Stimulated activated CD4-positive, alpha-beta T cell treated with anti-CD3 and anti-CD28 coated beads, Interleukin-15, amount 100 ng/mL, for 48 hours (primary cell): ENCODE measurements at places on chromosomes 5 and 9.

DNA sequence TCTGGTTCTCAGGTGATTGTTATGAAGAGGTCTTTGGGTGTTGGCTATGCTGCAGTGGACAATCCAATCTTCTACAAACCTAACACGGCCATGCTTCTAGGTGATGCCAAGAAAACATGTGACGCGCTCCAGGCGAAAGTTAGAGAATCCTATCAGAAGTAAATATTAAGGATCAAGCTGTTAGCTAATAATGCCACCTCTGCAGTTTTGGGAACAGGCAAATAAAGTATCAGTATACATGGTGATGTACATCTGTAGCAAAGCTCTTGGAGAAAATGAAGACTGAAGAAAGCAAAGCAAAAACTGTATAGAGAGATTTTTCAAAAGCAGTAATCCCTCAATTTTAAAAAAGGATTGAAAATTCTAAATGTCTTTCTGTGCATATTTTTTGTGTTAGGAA is 101.3 kb downstream of the NNT start:
- no peak for DNase-seq

- DNase-seq, result no peak
These were observed 125.3 kb upstream of the IQGAP2 start for GRCh38 chr5:76277736-76278135.

GRCh38 chr9:109251080-109251775 is 69.6 kb downstream of the EPB41L4B start:
- DNase-seq, result no peak

DNA sequence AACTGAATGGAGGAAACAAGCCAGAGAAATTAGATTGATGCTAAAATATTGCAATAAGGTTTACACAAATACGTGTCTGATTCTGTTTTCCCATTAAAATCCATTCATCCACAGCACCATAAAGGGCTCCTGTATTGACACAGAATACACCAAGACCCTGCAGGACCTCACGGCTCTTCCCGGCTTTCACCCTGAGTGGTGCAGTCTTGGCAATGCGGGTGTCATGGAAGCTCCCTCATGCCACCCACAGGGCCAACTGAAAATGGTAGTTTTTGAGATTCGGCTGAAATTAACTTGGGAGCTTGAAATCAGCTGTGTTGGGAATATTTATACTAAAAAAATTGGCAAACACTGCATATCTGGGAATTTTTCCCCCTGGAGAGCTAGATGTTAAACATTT is 17.3 kb upstream of the EXOC3 start:
- no peak for DNase-seq

GRCh38 chr9:1120500-1121165 is 70.5 kb downstream of the DMRT2 start:
- DNase-seq, result no peak

GRCh38 chr5:62149879-62150278 is 156.1 kb upstream of the KIF2A start:
- no peak for DNase-seq

DNA sequence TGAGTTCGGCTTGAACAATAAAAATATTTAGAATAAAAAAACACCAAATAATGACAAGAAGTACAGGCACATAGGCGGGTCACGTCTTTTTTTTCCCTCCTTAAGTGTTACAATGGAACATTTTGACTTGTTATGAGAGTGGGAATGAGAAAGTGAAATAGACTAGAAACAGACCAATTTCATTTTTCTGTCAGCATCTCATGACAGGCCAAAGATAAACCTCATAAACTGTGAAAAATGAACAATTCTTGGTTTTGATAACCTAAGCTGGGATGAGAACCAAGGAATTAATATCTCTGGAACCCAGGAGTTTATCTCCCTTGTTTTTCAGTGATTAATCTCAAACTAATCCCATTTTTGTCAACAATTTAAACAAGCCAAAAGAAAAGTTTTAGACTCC is 299.5 kb downstream of the SLIT3 start:
- DNase-seq, result no peak

DNA sequence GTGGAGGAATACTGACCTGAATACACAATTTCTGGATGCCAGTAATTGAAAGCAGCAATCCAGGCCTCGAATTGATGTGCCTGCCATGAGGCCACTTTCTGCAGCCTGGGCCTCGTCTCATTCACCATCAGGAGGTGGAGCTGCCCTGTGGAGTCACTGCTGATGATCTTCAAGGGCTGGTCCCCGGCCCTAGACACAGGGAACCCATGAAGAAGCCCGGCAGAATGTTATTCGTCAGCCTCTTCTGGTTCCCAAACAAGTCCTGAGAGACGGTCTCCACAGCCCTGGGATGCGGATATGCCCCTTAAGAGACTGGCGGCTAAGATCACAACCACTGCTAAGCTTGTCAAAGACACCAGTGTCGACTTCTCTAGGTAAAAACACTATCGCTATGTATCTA is 4.5 kb downstream of the DPH7 start:
- no peak for DNase-seq

- no peak for DNase-seq
These were observed 176.3 kb downstream of the C9orf152 start for GRCh38 chr9:110031511-110032173.

DNA sequence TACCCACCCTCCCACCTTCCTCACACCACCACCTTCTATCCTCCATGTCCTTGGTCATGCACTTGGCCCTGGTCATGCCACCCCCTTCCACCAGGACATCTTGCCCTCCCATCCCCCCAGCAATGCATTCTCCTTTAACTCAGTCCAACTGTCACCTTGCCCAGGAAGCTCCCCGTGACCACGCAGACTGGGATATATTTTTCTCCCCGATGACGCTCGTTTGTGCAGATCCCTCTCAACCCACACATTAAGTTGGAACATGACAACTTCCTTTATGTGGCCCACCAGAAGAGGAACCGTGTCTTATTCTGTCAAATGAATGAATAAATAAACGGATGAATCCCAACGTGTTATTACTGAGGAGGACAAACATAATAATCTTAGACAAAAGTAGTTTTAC is 82.8 kb upstream of the TAS2R1 start:
- DNase-seq, result no peak

GRCh38 chr9:111805830-111806241 is 11.1 kb upstream of the SHOC1 start:
- DNase-seq, result no peak

GRCh38 chr5:176366232-176366894 is 1.1 kb downstream of the ARL10 start:
- DNase-seq, result no peak

DNA sequence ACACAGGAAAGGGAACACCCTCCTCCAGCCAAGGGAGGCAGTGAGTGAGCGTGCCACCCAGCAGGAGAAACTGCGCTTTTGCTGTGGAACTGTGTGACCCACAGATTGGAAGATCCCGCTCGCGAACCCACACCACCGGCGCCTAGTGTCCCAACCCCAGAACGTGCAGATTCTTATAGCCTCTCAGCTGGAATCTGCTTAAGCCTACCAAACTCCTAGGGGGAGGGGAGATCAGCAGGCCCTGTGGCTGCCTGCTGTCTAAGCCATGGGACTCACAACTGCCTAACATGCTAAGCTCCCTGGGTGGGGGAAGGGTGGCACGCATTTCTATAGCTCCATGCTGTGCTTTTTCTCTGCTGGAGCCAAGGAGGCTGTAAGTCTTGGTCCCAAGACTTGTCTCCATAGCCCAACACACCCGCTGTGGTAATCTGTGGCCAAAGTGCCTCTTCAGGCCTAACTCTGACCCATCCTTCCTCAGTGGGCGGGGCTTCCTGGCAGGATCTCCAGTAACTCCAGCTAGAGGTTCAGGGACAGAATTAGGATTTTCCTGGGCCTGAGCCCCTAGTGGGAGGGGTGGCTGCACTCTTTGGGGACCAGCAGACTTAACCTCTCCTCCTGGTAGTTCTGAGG is 485.0 kb downstream of the TAF11L14 start:
- no peak for DNase-seq

GRCh38 chr5:149938279-149938678 is 6.3 kb downstream of the PDE6A start:
- no peak for DNase-seq

DNA sequence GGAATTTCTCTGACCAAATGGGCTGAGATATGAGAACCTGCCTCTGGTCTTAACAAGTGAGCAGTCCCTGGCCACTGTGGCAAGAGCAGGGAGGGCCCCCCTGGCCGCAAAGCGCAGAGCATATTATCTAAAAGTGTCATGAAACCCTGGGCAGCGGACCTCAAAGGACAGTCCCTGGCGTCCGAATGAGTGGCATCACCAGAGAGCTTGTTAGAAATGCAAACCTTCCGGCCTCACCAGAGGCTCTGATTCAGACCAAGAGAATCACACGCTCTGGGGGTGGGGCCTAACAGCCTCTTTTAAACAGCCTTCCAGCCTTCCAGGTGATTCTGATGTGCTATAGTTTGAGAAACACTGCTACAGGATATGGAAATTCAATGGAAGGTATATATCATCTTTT is 10.9 kb downstream of the PTPN3 start:
- no peak for DNase-seq

DNA sequence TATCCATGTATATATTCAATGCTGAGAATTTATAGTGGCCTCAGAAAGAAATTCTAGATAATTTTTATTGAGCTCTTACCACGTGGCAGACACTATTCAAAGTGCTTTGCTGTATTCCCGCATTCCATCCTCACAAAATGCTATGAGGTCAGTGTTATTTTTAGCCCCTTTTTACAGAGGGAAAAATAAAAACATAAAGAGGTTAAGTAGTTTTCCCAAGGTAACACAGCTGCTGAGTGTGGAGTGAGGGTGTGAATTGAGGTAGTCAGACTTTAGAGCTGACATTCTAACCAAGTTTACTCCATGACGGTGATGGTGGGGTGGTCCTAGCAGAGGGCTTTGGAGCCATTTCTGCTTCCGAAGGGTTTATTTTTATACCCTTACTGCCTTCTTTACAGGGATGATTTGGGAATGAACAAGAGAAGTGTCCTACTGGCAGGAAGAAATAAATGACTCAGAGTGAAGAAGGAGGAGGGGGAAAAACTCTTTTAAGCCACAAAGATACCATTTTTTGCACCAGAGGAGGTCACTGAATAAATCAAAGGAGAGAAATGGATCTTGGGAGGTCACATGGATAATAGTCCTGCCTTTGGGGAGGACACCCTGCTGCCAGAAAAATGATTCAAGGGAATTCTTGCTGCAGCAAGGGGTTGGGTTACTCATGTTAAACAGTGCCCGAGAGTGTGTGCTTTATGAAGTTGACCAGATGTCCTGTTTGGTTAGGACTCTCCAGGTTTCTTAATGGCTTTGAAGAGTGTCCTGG is 76.1 kb downstream of the HMHB1 start:
- no peak for DNase-seq

DNA sequence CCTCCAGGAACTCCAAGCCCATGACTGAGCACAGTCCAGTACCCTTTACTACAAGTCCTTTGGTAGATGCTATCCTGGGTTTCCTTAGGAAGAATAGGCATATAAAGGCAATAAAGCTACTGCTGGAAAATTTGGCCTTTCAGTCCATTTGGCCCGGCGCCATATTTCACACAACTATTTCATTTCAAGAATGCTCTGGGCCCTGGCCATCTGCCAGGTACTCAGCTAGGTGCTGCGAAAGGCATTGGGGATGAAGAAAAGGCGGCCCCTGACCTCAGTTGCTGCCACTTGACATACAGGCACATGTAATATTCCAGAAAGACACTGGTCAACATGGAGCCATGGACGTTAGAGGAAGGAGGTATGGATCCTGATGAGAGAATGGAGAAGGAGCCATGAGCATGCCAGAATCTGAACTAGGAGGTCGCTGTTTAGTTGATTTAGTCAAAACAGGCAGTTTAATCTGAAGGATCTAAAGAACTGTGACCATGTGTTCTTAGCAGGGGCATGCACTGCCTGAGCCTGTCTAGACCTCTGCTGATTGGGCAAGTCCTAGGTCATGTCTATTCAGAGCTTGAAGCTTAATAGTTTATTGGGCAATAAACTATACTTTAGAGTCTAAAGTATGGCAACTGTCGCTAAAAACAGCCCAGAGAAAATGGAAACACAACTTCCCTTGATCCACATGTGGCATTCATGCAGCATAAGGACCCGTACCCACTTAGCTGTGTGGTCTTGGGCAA is 149.3 kb downstream of the MELK start:
- DNase-seq, result no peak
